Activated CD4-positive, alpha-beta T cell treated with anti-CD3 and anti-CD28 coated beads for 24 hours (primary cell): ENCODE measurements at places on chromosomes 5 and 9.

- no peak for DNase-seq
Observed at GRCh38 chr9:28832168-28832770, 1259.0 kb upstream of the C9orf72 start.

DNA sequence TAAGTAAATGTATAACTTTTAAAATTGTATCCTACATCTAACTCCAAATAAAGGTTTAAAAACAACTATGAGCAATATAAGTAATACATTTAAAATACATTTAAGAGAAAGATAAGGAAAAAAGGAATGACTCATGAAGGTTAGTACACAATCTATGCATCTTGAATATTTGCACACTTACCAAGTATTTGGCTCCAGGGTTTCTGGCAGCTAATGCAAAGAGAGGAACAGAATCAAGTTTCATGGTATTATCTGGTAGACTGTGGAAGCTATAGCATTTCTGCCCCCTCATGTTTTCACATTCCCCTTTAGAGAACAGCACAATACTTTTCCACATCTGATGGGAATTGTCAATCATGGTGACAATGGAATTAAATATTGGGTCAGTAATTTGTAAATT lies 132.1 kb downstream of the COX7C start:
- DNase-seq: no peak

DNA sequence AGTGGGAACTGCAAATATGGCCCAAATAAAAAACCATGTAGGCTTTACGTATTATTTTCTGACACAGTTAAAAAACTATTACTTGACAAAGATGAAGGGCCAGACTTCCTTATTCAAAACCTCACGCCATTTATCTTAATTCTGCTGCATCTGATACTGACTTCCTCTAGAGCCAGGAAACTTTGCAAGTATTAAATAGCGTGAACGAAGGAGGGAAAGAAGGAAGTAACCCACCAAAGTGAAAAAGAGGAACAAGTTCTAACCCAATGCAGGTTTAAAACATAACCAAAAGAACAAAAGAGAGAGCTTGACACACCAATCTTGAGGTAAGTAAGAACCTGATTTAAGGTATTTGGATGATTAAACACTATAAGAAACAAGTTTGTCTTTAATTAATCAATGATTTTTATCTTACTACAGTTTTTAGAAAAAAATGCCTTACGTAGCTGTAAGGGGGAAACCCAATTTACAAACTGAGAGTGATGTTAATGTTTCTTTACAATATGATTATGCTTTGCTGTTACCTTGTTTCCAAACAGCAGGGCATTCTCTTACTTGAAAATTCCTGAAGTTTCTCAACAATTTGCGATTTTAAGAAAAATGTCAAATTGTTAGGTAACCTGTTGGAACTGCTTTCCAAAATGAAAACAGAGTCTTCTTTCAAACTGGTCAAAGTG lies at the start of gene GAPT:
GAPT (plus strand) TSS at position 220 of the 677 bp plus-strand sequence. CDS start 3,102 bp downstream, outside the sequence.
- DNase-seq: no peak

GRCh38 chr9:27654629-27655285 lies 81.5 kb upstream of the C9orf72 start:
- no peak for DNase-seq

- DNase-seq: no peak
Observed at GRCh38 chr5:78706825-78707224, 58.3 kb upstream of the LHFPL2 start.

GRCh38 chr5:125699860-125700259 lies 723.3 kb upstream of the GRAMD2B start:
- DNase-seq: no peak
